ENCODE measurements at places on chromosomes 13 and 19.
A peak's percentile ranks its signal among the peaks of the same experiment; 100 is the strongest.

DNA sequence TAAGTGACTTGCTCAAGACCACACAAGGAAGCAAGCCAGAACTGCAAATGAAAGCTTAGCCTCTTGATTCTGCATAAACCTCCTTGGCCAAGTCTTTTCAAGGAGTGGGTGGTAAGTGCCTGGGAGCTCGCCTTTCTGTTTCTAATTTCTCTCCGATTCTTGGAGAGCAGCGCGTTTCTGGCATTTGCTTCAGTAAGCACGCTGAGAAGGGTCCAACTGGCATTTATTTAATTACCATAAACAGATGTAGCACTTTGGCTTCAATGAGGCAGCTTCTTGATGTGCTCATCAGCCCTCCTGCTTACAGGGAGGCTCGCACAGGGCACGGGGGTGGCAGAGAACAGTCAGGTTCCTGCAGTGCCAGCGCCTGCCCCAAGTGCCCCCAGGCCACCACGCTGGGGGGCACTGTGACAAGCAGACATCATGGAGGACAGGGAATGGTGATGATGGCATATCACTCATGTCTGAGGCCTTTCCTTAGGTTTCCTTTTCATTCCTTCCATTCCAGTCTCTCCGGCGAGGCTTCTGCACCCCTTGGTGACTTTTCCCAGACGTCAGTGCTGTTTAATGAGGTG is 13.3 kb downstream of the SIAH3 start:
- no peak for DNase-seq

GRCh38 chr19:11179716-11180297 is 17.5 kb downstream of the KANK2 start:
- DNase-seq = no peak

GRCh38 chr13:42170029-42170428 is 101.9 kb upstream of the AKAP11 start:
- no peak for DNase-seq

DNA sequence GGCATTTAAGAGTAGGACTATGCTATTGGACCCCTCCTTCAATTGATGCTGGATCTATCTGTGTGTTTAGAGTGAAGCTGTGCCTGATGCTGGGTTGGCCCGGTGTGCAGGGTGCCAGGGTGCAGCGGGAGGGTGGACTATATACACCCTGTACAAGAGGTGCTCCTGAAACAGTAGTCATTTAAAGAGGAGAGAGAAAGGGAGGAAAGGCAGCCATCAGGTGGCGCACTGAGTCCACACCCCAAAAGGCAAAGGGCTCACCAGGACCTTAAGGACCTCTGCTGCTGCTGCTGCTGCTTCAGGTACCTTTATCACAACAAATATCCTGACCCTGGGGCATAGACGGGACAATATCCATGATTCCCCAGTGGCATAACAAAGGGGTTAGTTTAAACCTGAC is 39.4 kb downstream of the ZNF136 start:
- DNase-seq = no peak

DNA sequence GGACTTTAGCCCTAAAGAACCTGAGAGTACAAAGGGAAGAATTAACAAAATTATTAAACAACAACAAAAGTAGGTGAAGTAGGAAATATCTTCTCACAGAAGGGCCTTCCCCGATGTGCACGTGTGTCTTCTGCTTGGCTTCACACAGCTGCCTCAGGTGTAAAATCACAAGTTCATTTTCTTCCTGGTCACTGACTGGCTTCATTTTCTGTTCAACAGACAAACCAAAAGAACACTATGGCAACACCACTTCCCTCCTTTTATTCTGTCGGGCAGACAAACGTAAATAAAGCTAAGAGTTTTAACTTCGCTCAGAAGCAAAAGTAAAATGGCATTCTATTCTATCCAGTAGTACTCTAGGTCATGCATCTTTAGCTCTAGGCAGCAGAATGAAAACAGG is 140.9 kb downstream of the TBC1D4 start:
- DNase-seq = no peak

DNA sequence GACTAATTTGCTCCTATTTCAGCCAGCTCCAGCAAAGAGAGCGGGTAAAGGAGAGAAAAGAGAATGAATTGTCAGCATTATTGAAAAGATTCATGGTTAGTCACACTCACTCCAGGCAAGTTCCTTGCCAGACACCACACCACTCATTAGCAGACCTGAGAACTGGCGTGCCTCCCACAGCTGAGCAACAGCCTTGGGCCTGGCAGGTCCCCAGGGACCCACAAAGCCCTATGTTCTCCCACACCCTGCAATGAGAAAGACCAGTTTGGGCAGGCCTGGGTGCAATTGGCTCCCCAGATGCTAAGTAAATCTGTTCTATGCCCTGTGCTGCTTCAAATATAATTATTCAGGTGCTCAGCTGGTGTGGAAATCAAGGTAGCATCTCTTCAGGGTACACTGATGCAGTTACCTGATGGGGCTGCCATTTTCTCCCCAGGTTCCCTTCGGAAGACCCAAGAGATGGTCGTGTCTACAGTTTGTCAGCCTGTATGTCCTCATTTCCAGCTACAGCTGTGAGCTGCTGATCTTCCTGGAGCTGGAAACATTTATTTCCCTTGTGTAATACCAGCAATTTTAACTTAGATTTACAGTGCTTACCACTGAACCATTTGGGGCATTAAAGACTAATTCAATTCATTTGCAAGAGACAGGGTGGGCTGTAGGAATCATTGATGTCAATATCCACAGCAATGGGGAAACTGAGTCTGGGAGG is 405.0 kb downstream of the COG6 start:
- DNase-seq = peak; percentile 91

DNA sequence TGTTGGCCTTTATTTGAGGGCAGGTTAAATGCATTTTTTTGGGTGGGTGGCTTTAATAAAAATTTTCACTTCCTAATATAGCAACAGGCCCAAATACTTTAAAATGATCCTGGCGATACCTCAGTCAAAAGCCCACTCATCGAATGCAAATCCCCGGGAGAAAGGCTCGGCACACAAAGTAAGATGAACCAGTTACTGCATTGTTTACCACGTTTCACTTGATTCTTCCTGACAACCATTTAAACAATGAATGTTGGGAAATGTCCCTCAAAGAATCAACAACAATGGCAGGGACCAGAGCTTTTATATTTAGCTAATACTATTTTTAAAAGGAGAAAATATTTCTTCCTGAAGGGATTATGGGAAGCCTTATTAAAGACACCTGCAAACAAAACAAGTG is 187.7 kb downstream of the ABCC4 start:
- DNase-seq = no peak

DNA sequence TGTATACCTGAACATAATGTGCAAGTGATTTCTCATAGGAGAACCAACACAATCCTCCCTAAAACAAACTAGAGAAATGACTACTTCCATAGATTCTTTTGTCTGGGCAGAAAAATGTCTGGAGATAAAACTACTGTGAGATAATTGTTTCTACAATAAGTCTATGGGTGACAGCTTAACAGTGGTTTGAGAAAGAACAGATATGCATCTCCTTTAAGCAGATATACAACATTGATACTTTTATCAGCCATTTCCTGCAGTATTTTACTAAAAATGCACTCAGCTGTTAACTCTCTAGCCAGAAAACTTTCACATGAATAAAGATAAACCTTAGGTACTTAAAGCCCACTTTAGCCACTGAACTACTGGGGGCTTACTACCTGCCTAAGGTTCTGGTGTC is 1132.4 kb downstream of the EFNB2 start:
- peak; percentile 2 for DNase-seq

DNA sequence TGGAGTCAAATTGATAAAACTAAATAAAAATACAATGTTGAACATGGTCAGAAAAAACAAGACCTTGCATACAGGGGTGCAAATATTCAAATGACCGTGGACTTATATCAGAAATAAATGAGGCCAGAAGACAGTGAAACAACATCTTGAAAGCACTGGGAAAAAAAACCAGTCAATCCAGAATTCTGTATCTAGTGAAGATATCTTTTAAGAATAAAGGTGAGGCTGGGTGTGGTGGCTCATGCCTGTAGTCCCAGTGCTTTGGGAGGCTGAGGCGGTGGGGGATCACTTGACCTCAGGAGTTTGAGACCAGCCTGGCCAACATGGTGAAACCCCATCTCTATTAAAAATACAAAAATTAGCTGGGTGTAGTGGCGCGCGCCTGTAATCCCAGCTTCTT is 15.2 kb upstream of the CEBPA start:
- no peak for DNase-seq

- no peak for DNase-seq
Measured at GRCh38 chr13:80345771-80346510, 5.0 kb upstream of the SPRY2 start.

DNA sequence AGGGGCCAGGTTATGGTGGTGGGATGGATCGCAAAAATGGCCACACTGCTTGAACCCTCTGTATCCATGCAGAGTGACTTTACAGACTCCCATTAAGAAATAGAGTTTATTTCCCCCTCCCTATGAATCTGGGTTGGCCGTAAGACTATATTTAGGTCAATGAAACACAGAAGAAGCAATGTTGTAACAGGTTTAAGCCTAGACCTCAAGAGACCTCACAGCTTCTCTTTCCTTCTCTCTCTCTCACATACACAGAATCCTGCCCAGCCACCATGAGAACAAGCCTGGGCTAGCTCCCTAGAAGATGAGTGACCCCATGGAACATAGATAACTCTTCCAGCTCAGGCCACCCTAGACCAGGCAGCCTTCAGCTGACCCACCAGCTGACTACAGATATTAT is 21.0 kb upstream of the FBL start:
- DNase-seq = no peak

- DNase-seq = no peak
Measured at GRCh38 chr19:33686687-33687480, 65.1 kb downstream of the CHST8 start.

DNA sequence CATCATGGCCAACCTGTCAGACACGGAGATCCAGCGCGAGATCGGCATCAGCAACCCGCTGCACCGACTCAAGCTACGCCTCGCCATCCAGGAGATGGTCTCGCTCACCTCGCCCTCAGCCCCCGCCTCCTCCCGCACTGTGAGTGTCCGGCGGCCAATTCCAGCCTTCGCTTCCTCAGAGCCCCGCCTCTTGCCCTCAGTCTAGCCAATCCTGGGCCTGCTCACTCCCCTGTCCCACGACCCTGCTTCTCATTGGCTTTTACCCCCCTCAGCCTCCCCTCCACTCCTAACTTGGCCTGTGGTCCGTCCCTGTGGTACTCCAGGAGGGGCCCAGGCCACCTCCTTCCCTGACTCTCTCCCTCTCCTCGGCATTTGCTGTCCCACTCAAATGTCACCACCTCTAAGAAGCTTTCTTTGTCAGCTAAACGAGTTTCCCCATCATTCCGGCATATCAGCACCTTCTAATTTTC is 12.3 kb downstream of the HRC start:
- DNase-seq = peak; percentile 87

DNA sequence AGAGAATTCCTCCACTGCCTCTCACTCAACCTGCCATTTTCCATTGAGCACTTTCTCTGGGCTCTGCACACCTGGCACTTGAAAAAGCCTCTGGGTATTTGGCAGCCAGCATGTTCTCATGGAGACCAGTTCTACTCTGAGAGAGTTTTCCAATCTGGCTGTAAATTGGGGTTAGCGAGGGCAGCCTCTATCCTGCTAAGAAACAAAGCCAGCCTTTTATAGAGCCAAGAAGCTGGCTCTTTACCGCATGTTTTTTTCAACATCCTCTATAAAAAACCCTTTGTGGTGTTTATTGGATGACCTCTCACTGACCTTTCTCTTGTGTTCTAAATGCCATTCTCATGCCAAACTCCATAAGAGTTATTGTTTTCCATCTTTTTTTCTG is 52.6 kb upstream of the RCBTB2 start:
- peak; percentile 75 for DNase-seq
